ENCODE measurements at places on chromosomes 4 and X. TPM values are rescaled to one million over a fixed set of nuclear protein-coding genes. Genes with fewer than 3 reads are reported as not detected.
A peak's percentile ranks its signal among the peaks of the same experiment; 100 is the strongest.

The PPP4R3C gene
- total RNA-seq, result not detected

DNA sequence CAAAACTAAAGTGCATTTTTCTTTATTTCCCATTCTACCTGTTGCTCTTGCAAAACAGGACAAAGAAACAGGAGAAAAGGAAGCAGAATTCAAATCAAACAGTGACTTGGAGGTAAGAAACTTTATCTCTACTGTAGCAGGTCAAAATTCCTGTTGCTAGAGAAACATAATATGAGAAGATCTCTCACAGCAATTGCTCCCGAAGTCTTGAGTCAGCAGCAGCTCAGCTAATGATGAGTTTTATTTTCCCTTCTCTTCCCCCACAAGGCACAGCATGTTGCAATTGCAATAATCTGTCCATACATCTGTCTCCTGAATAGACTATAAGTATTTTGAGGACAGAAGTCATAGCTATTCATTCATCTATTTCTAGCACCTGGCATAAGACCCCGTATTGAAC, 112.7 kb downstream of the CLNK start:
- H3K27me3 ChIP-seq, result peaks cover 9% of the 10 kb centered on the region
- no peaks in the 10 kb centered on the region for H3K36me3 ChIP-seq
- no peak overlapping the region for H3K4me3 ChIP-seq
- no peak for DNase-seq
- no peak overlapping the region for H3K27ac ChIP-seq

The NSG1 gene
- total RNA-seq, result 0.56 TPM

The MAGEE2 gene
- not detected for total RNA-seq

The PAGE5 gene
- total RNA-seq, result not detected

GRCh38 chr4:6657242-6658208, 17.0 kb downstream of the MRFAP1 start:
- no peaks in the 10 kb centered on the region for H3K4me1 ChIP-seq
- peaks cover 2% of the 10 kb centered on the region for H3K27me3 ChIP-seq
- no peak for DNase-seq
- no peak overlapping the region for H3K27ac ChIP-seq
- H3K36me3 ChIP-seq, result no peaks in the 10 kb centered on the region

GRCh38 chr4:21862917-21863316, 85.7 kb downstream of the KCNIP4 start:
- H3K27ac ChIP-seq, result no peak overlapping the region
- no peak overlapping the region for H3K4me3 ChIP-seq
- H3K27me3 ChIP-seq, result no peaks in the 10 kb centered on the region
- no peaks in the 10 kb centered on the region for H3K4me1 ChIP-seq
- no peaks in the 10 kb centered on the region for H3K36me3 ChIP-seq

- H3K36me3 ChIP-seq, result no peaks in the 10 kb centered on the region
- no peak overlapping the region for H3K4me3 ChIP-seq
- no peak overlapping the region for H3K27ac ChIP-seq
- DNase-seq, result no peak
- H3K4me1 ChIP-seq, result no peaks in the 10 kb centered on the region
These were observed 1077.8 kb downstream of the ARAP2 start for GRCh38 chr4:35166466-35166865.

- H3K27me3 ChIP-seq, result no peaks in the 10 kb centered on the region
- no peak overlapping the region for H3K4me3 ChIP-seq
- no peaks in the 10 kb centered on the region for H3K4me1 ChIP-seq
- H3K36me3 ChIP-seq, result no peaks in the 10 kb centered on the region
- DNase-seq, result peak; percentile 18
These were observed 6.1 kb upstream of the ABRAXAS1 start for GRCh38 chr4:83490876-83491450.

DNA sequence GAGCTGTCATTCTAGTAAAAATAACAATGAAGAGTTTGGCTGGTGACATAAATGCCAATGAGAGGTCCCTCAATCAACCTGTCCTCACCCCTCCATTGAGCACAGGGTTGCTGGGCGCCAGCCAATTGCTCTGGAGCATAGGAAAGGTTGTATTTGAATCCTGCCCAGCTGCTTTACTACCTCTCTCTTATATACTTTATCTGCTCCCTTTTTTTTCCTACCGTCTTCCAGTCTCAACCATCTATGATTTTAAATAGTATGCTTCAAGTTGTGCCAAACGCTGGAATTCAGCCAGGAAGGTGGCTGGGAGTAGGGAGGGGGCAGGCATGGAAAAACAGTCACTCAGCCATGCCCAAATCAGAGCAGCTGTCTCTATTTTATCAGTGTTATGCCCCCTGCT, 153.8 kb downstream of the NR3C2 start:
- no peak overlapping the region for H3K27ac ChIP-seq
- no peaks in the 10 kb centered on the region for H3K27me3 ChIP-seq
- no peaks in the 10 kb centered on the region for H3K36me3 ChIP-seq
- H3K4me1 ChIP-seq, result no peaks in the 10 kb centered on the region
- no peak overlapping the region for H3K4me3 ChIP-seq

DNA sequence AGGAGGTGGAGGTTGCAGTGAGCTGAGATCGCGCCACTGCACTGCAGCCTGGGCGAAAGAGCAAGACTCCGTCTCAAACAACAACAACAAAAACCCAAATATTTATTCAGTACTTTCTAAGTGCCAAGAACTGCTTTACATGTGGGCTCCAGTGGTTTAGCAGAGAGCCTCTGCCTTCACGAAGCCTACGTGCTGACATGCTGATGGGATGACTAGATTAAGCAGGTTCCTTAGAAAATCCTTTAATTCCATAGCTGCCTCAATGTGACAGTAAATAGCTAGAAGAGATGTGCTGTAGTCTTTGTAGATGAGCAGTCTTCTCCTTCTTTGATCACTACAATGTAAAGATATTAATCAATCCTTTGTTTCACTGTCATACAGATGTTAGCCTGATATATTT, 49.6 kb downstream of the TAPT1 start:
- 0 out of 2 replicates have a peak, but pooled peaks cover 5% of the 10 kb centered on the region for H3K36me3 ChIP-seq
- H3K4me3 ChIP-seq, result no peak overlapping the region
- no peaks in the 10 kb centered on the region for H3K27me3 ChIP-seq
- H3K4me1 ChIP-seq, result no peaks in the 10 kb centered on the region
- no peak for DNase-seq

- no peak overlapping the region for H3K27ac ChIP-seq
- no peak for DNase-seq
- no peaks in the 10 kb centered on the region for H3K36me3 ChIP-seq
- H3K4me3 ChIP-seq, result no peak overlapping the region
- H3K4me1 ChIP-seq, result no peaks in the 10 kb centered on the region
These were observed 15.4 kb upstream of the MMRN1 start for GRCh38 chr4:89879215-89879614.

- no peaks in the 10 kb centered on the region for H3K4me1 ChIP-seq
- H3K4me3 ChIP-seq, result no peak overlapping the region
- no peaks in the 10 kb centered on the region for H3K36me3 ChIP-seq
- peak overlapping the region; percentile 16 for H3K27ac ChIP-seq
- no peak for DNase-seq
These were observed 15.6 kb upstream of the TAB3 start for GRCh38 chrX:30904632-30905031.

- no peak overlapping the region for H3K27ac ChIP-seq
- H3K4me1 ChIP-seq, result peaks cover 7% of the 10 kb centered on the region
- H3K36me3 ChIP-seq, result no peaks in the 10 kb centered on the region
- DNase-seq, result peak; percentile 55
These were observed 153.1 kb downstream of the AMELX start for GRCh38 chrX:11446336-11446735.

GRCh38 chr4:22906045-22906444, 213.3 kb downstream of the GBA3 start:
- no peaks in the 10 kb centered on the region for H3K36me3 ChIP-seq
- H3K4me1 ChIP-seq, result no peaks in the 10 kb centered on the region
- no peak overlapping the region for H3K27ac ChIP-seq
- H3K27me3 ChIP-seq, result no peaks in the 10 kb centered on the region

DNA sequence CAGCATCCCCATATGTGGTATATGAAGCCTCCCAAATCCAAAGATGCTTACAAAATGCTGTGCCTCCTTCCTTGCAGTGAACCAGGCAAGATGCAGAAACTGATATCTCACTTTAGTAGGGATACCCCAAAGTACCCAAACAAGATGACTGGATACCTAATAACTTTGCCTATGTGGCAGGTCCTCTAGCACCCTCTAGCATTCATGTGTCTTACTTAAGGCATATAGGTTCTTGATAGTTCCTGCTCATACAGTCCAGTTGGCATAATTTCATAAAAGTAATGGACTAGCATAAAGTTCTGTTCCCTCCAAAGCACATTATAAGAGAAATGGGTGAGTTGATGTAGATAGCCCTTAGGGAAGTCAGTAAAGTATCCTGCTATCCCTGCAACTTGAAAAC, 36.8 kb upstream of the SPP1 start:
- no peaks in the 10 kb centered on the region for H3K36me3 ChIP-seq
- no peaks in the 10 kb centered on the region for H3K4me1 ChIP-seq
- H3K27ac ChIP-seq, result no peak overlapping the region
- H3K4me3 ChIP-seq, result no peak overlapping the region
- peaks cover 1% of the 10 kb centered on the region for H3K27me3 ChIP-seq

The MAGEA9B gene
- total RNA-seq, result not detected

The C4orf33 gene
- 8.3 TPM for total RNA-seq

DNA sequence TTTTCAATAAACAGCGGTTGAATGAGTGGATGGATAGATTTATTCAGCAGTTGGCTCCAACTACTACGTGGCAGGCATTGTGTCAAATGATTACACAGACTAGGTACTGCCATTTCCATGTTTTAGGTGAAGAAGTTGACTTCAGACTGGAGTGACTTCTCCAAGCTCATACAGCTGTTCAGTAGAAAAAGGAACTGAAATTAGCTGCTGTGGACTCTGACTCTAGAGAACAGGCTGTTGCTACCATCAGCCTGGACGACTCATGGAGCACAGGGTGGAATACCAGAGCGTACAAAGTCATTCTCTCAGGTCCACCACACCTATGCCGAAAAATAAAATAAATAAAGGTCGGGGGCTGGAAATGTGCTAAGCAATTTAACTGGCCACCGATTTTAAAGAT, 45.3 kb downstream of the TENM3 start:
- H3K27me3 ChIP-seq, result no peaks in the 10 kb centered on the region
- no peaks in the 10 kb centered on the region for H3K4me1 ChIP-seq
- H3K27ac ChIP-seq, result no peak overlapping the region
- H3K36me3 ChIP-seq, result no peaks in the 10 kb centered on the region
- no peak overlapping the region for H3K4me3 ChIP-seq

DNA sequence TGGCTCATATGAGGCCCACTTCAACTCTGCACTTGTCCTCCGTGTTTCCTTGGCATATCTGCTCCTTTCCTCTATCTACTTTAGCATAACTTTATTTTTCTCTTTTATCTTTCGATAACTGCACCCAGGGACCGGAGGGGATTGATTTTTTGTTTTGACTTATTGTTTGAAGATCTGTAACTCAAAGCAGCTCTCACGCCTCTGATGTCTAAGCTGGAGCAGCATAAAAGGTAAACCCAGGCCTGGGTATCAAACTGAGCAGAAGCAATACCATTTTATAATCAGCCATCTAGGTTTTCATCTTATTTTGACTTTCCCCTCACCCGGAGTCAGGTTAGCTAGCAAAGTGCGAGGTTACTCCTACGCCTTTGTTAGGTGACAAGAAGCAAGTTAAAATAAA, 28.4 kb downstream of the LEF1 start:
- peaks cover 2% of the 10 kb centered on the region for H3K27me3 ChIP-seq
- H3K36me3 ChIP-seq, result no peaks in the 10 kb centered on the region
- no peak overlapping the region for H3K4me3 ChIP-seq
- no peak for DNase-seq
- no peaks in the 10 kb centered on the region for H3K4me1 ChIP-seq
- H3K27ac ChIP-seq, result no peak overlapping the region

DNA sequence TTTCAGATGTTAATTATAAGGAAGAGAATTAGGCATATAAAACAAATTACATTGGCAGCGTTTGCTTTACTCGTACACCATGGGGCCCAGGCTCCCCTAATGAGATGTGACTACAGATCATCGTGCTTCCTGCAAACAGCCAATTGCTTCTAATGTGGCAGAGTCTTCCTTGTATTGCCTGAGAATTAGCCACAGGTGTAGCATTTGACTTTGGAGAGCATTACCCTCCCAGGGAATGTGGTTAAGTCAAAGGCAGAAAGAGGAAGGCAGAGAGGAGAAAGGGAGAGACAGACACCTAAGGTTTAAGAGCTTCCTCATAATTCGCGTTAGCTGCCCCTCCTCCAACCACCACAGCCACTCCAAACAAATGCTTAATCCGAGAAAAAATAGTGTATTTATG, 97.0 kb downstream of the MID1IP1 start:
- no peak overlapping the region for H3K27ac ChIP-seq
- no peaks in the 10 kb centered on the region for H3K4me1 ChIP-seq
- no peaks in the 10 kb centered on the region for H3K36me3 ChIP-seq
- H3K27me3 ChIP-seq, result peaks cover 2% of the 10 kb centered on the region
- no peak overlapping the region for H3K4me3 ChIP-seq

- no peaks in the 10 kb centered on the region for H3K27me3 ChIP-seq
- no peaks in the 10 kb centered on the region for H3K36me3 ChIP-seq
- no peaks in the 10 kb centered on the region for H3K4me1 ChIP-seq
- DNase-seq, result no peak
These were observed 2209.9 kb downstream of the PCDH7 start for GRCh38 chr4:32929796-32930699.

The TMEM156 gene
- 0.54 TPM for total RNA-seq

DNA sequence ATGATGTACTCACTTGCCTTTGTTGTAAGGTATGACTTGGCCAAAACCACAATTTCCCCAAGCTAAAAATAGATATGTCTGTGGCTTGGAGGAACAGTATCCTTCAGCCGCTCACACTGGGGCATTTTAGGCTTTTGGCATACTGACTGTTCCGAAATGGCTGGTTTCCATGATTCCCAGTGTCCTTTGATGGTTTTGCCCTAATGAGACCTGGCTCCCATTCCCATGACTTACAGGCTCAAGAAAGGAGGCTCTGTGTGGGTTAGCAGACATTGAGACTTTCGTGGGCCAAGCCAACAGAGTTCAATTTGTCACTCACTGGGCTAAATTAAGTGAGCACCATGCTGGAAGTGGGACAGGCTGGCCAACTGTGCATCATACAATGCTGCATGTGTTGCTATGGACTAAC, 150.6 kb downstream of the CEP135 start:
- no peaks in the 10 kb centered on the region for H3K36me3 ChIP-seq
- H3K4me1 ChIP-seq, result no peaks in the 10 kb centered on the region
- H3K27me3 ChIP-seq, result no peaks in the 10 kb centered on the region
- no peak overlapping the region for H3K4me3 ChIP-seq
- DNase-seq, result no peak
- no peak overlapping the region for H3K27ac ChIP-seq

The TRPC5OS gene
- total RNA-seq, result not detected

DNA sequence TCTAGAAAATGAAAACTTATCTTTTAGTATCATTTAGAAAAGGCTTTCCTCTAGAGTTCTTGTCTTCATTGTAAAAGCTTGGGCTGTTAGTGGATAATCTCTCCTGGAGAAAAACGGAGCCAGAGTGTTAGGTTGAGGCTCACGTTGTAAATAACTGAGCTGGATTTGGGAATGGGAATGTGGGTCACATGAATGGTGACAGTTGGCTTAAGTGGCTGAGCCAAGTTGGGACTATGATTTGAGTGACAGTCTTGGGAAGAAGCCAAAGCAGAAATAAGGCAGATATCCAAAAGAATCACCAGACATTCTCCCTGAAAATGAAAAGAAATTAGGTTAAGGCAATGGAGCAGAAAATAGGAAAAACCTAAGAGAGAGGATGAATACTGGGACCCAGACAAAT, 33.6 kb upstream of the PDGFC start:
- H3K27me3 ChIP-seq, result no peaks in the 10 kb centered on the region
- no peak overlapping the region for H3K4me3 ChIP-seq
- no peak overlapping the region for H3K27ac ChIP-seq
- H3K4me1 ChIP-seq, result no peaks in the 10 kb centered on the region
- H3K36me3 ChIP-seq, result no peaks in the 10 kb centered on the region

GRCh38 chr4:109414938-109415337, 18.7 kb upstream of the SEC24B start:
- no peaks in the 10 kb centered on the region for H3K27me3 ChIP-seq
- H3K36me3 ChIP-seq, result no peaks in the 10 kb centered on the region
- H3K4me3 ChIP-seq, result no peak overlapping the region
- no peak overlapping the region for H3K27ac ChIP-seq
- H3K4me1 ChIP-seq, result no peaks in the 10 kb centered on the region
